ENCODE measurements at places on chromosomes 6 and 20. TPM values are rescaled to one million over a fixed set of nuclear protein-coding genes. Genes with fewer than 3 reads are reported as not detected.

Gene SERPINB6
- total RNA-seq, result 122 TPM

GRCh38 chr20:10788877-10789276 lies 115.1 kb upstream of the JAG1 start:
- no peak for DNase-seq

Gene POPDC3
- total RNA-seq, result 9.9 TPM

DNA sequence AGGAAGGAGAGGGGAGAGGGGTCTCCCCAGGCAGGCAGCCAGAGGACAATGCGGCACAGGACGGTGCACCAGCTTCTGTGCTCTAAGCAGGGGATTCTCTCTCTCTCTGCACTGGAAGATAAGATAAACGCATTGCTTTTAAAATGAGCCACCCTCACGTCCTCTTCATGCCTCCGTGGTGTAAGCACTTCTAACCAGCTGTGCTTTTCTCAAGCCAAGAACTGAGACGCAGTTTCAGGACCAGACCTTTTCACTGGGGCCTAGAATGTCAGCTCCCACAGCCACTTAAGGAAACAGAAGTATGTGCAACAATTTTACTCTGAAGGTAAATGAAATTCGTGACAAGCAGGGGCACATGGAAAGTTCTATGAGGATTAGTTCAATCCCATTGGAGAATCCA lies 82.4 kb downstream of the PSMB1 start:
- no peak for DNase-seq

GRCh38 chr6:16956361-16956760 lies 145.5 kb upstream of the STMND1 start:
- DNase-seq, result no peak

- DNase-seq, result no peak
Measured at GRCh38 chr6:131995917-131996316, 44.7 kb upstream of the CCN2 start.
